NCI-H69 (cell line): ENCODE measurements at places on chromosomes 4 and X.
A peak's percentile ranks its signal among the peaks of the same experiment; 100 is the strongest.

DNA sequence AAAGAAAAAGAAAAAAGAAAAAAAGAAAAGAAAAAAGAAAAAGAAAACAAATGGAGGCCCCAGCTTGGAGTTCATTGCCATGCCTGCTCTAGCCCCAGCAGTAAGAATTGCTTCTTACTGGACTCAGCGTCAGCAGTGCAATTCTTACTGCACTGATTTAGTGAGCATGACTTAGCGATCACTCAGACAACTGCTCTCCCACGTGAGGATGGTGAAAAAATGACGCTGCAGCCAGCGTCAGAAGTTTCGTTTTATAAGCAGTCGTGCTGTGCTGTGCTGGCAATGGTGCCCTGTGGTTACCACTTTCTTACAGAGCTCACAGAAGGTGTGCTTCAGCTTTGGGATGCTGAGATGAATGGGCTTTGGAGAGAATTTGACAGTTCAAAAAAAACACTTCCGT, 68.3 kb upstream of the DDX3X start:
- DNase-seq: no peak

DNA sequence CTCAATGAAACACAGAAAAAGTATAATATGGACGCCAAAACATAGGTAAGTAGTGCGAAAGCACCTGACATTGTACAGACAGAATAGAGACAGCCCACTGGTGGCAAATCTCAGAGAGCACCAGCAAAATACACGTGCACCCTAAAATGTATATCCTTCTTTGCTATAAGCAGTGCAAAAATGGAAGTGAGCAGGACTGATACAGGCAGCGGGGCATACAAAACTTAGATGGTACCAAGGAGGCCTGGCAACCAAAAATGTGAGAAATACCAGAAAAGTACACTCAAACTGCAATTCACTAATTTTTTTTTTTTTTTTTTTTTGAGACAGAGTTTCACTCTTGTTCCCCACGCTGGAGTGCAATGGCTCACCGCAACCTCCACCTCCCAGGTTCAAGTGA, 63.9 kb downstream of the EIF4E start:
- DNase-seq: no peak

DNA sequence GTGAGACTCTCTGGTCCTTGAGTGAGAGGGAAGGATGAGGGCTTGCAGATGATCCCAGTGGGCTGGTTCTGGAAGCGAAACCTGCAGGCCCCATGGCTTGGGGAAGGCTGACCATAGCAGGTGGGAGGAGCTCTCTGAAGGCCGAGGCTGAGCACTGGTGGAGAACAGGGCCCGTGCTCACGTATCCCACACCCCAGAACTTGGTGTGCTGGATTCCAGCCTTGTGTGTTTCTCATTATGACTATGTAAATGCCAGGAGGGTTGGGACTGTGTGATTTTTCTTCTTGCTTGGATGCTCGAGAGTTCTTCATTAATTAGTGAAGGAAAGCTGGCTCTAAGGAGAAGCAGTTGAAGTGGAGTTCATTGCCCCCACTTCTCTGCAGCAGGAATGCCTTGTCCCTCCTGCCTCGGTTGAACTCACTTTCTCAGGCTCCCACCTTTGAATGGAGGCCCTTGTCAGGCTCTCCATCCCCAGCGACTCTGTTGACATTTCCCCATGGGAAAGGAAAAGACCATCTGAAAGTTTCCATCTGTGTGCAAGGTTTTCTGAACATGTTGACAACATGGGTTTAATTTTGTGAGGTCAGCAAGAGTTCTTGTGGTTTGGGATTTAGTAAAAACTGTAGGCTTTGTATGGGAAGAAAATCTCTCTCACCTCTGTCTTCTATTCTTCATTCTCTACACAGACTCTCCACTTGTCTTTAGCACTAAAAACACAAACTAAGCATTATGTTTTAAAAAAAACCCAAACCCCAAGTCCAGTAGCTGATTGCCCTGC, 57.7 kb downstream of the TBL1X start:
- DNase-seq: no peak

- DNase-seq: peak; percentile 70
These were observed 16.0 kb upstream of the HPGD start for GRCh38 chr4:174538123-174538875.

DNA sequence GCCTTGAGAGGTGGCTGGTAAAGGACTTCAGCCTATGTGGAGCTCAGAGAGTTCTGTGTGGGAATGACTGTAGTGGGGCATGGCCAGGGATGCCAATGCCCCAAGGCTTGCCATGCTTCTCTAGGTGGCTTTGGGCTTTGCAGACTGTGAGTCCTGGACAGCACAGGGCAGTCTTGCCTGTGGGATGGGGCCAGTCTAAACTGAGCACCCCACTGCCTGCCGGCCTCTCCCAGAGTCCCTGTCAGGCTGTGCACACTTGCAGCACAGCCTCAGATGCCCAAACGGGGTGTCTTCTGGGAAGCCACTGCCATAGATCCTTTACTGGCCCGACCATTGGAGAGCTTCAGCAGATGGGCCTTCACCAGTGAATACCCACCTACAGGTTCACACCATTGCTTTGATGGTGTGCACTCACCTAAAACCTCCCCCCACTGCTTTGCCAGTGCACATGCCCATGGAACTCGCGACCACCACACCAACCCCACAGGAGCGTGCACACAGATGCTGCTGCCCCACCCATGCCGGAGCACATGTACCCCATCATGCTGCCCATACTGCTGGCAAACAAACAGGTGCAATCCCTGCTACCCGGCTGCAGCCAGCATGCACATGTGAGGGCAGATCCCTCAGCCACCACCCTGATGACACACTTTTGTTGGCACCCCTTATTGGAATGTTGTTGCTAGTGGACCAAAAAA, 97.3 kb upstream of the CNKSR2 start:
- no peak for DNase-seq

DNA sequence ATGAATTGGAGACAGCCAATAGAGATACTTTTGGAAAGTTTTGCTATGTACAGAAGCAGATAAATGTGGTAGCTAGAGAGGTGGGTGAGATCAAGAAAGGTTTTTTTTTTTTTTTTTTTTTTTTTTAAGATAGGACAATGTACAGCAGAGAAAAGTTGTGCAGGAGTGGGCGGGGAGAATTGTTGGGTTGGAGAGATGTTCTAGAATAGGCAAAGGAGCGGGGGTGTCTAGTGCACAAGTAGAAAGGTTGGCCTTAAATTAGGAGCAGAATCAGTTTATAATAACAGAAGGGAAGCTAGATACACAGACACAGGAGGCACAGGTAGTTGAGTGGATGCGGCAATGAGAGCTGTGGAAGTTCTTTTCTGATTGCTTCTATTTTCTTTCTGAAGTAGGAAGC, 66.2 kb upstream of the PGK1 start:
- DNase-seq: no peak

DNA sequence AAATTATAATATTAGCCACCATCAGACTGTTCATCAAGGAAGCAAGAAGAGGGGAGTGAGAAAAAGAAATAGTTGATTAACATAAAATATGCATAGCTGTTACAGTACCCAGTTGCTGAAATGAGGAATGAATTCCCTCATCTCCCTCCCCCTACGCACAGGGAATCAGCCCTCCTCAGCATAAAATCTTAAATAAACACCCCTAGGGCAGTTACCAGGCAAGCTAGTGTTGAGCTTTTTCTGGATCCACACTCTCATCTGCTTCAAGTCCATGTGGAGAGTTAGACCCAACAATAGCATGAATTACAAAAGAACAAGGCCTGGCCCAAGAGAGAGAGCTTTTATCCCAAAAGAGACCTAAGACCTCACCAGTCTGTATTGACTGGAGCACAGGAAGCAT, 19.0 kb upstream of the SYTL4 start:
- peak; percentile 80 for DNase-seq

GRCh38 chrX:102835504-102836146, 101.4 kb upstream of the RAB40AL start:
- DNase-seq: peak; percentile 0

DNA sequence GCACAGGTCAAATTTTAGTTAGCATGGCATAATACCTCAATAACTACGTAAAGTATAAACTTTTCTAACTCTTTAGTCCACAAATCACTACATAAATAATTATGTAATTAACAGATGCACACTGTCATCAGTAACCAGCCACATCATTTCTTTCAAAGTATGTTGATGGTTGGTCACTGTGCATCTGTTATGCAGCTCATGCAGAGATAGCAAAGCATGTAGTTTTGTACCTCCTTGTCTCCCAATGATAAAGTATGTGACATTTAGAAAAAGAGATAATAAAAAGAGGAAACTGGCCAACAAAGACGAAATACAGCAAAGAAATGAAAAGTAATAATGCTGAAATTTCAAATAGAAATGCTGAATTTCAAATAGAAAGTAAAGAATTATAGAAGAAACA, 2.9 kb downstream of the LAMTOR3 start:
- no peak for DNase-seq

DNA sequence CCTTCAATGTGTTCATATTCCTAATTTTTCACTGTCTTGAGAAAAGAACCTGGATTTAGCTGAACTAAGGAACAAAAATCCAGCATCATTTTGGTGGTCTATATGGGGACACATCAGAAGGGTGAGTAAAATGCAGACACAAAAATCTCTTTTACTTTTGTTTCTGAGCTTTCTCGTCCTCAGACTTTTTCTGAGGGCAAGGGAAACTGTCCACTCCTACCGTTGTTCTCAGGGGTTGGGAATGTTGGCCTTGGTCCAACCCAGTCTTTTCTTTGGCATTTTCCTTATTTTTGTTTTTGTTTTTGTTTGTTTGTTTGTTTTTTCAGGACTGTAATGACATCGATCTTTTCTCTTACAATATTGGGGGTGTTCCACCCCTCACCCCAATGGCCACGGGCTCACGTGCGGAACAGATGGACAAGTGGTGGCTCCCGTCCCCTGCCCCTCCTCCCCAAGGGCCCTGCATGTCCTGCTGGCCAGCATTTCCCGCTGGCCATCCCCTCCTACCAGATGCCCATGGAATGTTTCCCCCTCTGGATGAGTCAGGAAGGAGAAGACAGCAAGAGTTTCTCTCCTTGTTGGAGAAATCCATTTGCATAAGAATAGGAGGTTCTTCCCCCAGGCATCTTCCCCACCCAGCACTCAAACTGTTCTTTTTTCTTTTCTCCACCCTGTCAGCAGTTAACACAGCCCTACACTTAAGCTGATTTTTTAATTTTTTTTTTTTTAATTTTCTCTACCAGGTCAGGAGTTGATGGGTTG, 305.4 kb upstream of the NDST4 start:
- no peak for DNase-seq

DNA sequence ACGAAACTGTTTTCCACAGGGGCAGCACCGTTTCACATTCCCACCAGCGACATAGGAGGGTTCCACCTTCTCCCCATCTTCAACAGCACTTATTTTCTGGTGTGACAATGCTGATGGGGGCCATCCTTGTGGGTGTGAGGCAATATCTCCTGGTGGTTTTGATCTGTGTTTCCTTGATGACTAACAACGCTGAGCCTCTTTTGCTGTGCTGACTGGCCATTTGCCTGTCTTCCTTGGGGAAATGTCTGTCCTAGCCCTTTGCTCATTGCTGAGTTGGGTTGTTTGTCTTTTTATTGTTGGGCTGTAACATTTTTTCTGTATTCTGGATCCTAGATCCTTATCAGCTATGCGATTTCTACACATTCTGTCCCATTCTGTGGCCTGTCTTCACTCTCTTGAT, 33.7 kb downstream of the ATP2B3 start:
- DNase-seq: no peak

GRCh38 chr4:169051761-169052593, 41.9 kb upstream of the CBR4 start:
- no peak for DNase-seq

DNA sequence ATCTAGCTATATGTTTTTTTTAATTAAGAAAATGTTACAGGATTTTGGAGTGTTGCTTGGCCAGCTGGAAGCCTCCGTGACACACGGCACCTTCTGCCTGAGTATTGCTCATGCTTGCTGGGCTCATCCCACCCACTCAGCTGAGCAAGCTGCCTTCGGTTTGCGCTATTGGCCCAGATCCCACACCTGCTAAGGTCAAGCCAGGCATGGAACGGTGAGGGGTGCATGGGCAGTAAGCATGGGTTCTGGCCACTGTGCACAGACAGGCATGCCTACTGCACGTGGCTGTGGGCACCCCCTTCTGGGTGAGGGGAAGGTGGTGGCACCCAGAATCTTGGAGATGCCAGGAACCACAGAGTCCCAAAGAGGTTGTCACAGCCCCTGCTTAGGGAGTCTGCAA, 1178.4 kb upstream of the PCDH7 start:
- no peak for DNase-seq

DNA sequence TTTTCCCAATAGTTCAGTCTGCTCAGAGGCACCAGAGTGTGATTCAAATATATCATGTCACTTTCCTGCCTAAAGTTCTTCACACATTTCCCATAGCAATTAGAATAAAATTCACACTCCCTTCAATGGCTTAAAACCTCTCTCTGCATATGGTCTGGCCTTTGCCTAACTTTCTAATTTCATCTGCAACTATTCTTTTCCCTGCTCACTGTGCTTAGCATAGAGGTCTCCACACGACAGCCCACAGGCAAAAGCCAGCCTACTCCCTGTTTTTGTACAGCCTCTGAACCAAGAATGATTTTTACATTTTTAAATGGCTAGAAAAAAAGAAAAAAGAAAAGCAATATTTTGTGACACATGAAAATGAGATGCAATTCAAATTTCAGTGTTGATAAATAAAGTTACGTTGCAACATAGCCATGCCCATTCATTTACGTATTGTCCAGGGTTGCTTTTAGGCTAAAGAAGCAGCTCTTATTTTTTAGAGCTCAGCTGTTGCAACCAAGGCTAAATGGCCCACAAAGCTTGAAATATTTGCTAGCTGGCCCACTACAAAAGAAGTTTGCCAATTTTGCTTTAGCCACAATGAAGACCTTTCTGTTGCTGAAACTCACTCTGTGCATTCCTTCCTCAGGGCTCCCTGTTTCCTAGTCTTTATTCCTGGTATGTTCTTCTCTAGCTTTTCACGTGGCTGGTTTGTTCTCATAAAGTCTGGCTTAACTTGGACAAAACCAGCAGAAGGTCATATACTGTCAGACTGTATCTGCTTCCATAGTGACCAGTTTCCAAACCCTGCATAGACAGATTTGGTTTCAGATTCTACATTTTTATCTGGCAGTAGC, 26.6 kb upstream of the IRF2 start:
- DNase-seq: no peak

DNA sequence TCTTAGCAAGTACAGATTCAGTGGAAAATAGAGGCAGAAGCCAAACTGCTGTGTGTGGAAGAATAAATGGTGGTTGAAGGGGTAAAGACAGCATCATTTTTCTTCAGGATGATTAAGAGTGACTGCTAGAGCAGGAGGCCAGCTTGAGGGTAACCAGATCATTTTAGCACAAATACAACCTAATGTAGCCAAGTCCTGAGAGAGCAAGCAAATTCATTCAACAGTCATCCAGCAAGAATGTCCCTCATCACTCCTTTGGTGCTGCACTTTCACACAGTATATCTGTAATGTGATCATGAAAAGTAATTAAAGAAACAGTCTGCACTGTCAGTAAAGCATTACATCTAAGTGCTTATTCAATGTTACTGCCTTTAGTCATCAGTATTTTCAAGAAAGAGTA, 44.8 kb downstream of the NPFFR2 start:
- no peak for DNase-seq
